ENCODE measurements at places on chromosomes 16 and 17. TPM values are rescaled to one million over a fixed set of nuclear protein-coding genes. Genes with fewer than 3 reads are reported as not detected.

The CRLF3 gene
- total RNA-seq = 22.6 TPM

The STX1B gene
- total RNA-seq = 1.3 TPM

- no peaks in the 10 kb centered on the region for H3K4me1 ChIP-seq
- H3K4me3 ChIP-seq = no peak overlapping the region
- no peaks in the 10 kb centered on the region for H3K36me3 ChIP-seq
- no peak overlapping the region for H3K27ac ChIP-seq
- DNase-seq = no peak
- no peaks in the 10 kb centered on the region for H3K27me3 ChIP-seq
Observed at GRCh38 chr17:58032691-58033415, 25.8 kb upstream of the SRSF1 start.

DNA sequence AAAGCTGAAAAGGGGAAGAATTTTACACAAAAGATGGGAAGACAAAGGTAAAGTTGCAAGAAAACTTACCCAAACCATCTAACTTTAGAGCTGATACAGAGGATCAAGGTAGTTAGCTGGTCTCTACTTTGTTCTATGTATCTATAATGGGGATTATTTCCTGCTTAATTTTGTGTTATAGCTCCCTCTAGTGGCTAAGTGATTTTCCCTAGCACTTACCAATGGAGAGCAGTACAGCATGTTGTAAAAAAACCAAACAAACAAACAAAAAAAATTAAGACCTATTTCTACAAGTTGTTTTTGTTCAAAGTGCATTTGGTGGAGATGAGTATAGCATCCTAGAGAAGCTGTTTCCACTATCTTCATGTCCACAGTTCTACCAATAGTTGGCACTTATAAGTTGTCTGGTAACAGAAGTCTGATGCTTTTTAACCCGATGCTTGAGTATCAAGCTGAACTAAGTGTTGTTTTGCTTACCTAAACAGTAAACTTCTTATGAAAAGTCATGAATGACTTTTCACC is 7.5 kb downstream of the SRSF1 start:
- no peak overlapping the region for H3K4me3 ChIP-seq
- DNase-seq = no peak
- H3K4me1 ChIP-seq = peaks cover 21% of the 10 kb centered on the region
- no peaks in the 10 kb centered on the region for H3K27me3 ChIP-seq
- no peaks in the 10 kb centered on the region for H3K36me3 ChIP-seq

Measured in Peyer's patch (tissue), 4 donors.